ENCODE measurements at places on chromosomes 7 and 10.

DNA sequence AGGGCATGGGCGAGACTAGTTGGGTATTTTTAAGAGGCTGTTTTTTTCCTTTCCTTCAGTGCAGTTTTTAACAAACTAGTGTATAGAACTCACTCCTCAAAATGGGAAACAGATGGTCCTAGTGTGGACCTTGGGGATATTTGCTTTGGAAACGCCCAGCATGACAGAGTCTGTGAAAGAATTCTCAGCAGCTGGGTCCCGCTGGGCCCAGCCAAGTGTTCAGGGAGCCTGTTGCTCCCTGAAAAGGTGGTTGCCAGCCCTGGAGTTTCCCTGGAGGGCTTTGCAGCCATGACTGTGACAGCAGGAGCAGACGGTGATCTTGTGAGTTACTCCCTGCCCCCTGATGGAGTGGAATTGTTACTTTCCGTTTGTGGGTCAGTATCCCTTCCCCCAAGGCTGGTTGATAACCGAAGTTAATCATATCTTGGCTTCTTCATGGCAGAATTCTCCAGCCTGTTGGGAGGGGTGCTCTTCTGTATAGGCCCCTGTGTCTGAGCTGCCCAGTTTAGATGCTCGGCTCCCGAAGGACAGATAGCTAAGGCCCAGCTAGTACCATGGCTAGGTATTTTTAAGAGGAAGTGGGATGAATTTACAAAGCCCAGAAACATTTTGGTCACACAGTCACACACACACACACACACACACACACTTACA lies 278.6 kb upstream of the HABP2 start:
- peak; percentile 44 for DNase-seq

GRCh38 chr7:116521046-116521664 lies 3.7 kb upstream of the CAV1 start:
- DNase-seq: no peak

GRCh38 chr10:78366663-78367411 lies 333.2 kb downstream of the RPS24 start:
- DNase-seq: no peak

DNA sequence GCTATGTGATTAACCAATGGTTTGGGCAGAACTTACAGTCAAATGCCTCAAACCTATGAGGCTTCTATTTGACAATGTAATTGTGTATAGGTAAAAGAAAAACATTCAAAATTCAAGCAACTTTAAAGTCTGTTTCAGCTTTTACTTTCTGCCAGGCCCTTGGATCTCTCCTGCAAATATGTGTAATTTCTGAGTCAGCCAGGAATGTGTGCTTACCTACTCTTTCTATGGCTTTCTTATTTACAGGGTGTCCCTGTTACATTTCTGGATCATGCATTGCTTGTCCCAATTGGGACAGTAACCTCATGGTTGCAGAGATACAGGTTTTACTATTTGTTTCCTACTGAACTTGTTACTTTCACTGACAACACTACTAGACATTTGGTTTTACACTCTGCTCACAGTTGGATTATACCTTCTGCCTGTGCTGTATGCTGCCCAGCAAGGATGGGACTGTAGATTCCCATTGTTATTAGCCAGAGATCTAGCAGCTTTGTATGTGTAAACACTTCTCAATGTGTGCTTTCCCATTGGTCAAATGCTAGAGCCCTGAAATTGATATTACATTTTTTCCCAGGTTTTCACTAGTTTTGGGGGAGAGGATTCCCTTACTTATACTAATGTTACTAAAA lies 355.3 kb downstream of the ARL4A start:
- DNase-seq: no peak

DNA sequence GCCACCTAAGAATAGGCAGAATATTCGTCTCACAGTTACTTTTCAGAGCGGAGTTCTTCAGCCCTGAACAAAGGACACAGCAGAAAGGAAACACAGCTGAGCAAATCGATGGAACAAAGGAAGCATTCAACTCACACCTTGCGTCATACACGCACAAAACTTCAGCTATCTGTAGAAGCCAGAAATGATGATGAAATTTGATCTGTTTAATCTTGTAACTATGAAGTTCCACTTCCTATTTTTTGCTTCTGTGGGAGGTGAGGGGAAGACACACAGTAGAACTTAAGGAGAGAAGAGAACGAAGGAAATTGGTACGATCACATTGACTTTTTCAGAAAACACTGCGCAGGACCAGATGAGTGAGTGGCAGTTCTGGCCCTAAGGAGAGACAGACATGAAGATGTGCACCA lies 26.2 kb downstream of the FAM171A1 start:
- DNase-seq: no peak

DNA sequence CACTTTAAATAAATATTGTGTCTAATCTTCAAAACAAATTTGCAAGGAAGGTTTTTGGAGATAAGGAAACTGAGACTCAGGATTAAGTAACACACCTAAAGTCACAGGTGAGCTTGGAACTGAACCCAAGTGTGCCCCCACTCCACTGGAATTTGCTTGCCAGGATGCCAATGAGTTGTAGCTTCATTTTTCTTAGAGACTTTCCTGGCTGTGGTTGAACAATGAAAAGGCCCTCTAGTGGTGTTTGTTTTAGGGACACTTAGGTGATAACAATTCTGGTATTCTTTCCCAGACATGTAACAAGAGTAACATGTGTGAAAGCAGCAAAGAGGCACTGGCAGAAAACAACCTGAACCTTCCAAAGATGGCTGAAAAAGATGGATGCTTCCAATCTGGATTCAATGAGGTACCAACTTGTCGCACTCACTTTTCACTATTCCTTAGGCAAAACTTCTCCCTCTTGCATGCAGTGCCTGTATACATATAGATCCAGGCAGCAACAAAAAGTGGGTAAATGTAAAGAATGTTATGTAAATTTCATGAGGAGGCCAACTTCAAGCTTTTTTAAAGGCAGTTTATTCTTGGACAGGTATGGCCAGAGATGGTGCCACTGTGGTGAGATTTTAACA lies 1.5 kb downstream of the IL6 start:
- DNase-seq: no peak

GRCh38 chr10:124348801-124349200 lies 69.9 kb downstream of the OAT start:
- no peak for DNase-seq

GRCh38 chr7:131072505-131073091 lies 255.1 kb upstream of the MKLN1 start:
- DNase-seq: no peak

- DNase-seq: no peak
Observed at GRCh38 chr7:93894966-93895640, 4.5 kb upstream of the TFPI2 start.

DNA sequence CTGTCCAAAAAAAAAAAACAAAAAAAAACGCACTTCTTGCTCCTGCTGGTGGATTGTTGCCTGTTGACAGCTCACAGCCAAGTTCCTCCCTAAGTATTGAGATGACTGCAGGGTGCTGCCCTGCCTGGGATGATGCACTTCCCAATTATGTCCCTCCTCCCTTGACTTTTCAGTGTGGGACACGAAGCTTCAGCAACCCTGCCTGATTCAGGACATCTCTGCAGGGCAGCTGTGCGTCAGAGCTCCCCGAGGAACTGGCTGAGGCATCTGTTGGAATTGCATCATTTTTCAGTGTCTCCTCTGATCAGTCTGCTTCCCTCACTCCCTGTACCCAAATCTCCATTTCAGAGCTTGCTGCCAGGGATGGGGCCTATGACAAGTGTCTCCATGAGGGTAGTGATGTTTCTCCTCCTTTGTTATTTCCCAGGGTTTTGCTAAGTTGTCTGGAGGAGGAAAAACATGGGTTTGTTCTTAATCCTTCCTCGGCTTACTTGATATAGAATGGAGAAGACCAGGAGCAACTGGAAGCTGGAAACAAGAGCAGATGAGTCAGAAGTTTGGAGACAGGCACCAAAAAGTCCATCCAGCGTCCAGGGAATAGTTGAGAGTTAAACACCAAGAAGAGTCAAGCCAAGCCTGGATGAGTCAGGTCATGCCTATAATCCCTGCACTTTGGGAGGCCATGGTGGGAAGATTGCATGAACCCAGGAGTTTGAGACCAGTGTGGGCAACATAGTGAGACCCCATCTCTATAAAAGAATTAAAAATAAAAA lies 355.1 kb downstream of the GALNT17 start:
- DNase-seq: peak; percentile 30

- DNase-seq: no peak
Observed at GRCh38 chr7:102146122-102146521, 140.5 kb upstream of the SH2B2 start.

DNA sequence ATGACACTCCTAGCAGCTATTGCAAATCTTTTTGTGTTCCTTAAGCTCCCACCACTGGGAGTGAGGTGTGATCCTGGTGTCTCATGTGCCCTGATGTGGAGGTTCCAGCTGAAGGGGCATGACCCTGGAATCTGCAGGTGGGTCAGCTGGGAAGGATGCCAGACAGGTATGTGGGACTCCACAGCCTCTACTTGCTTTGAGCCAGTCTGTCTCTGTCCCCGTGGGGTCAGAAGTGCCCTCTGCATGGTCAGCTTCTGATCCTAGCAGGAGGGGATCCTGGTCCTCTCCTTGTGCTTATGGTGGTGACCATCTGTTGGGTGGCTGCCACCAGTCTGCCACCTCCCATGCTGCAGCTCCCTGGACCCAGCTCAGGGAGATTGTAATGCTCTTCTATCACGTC lies 51.1 kb upstream of the COMTD1 start:
- DNase-seq: no peak

- DNase-seq: no peak
Observed at GRCh38 chr7:133614251-133614650, 361.4 kb downstream of the EXOC4 start.

DNA sequence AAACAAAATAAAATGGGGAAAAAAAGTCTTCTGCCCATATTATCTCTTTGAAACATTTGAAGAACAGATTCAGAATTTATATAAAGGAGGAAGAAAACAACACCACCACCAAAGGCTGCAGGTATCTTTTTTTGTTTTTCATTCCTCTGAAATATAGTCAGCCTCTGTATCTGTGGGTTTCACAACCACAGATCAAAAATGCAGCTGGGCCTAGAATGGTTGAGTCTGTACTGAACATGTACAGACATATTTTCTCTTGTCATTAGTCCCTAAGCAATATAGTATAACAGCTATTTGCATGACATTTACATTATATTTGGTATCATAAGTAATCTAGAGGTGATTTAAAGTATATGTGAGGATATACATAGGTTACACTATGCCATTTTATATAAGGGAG lies 559.7 kb upstream of the LRRN3 start:
- DNase-seq: no peak

Measured in AG09319 (cell line).